ENCODE measurements at places on chromosomes 7 and 10.

GRCh38 chr10:63157845-63158624, 24.9 kb downstream of the NRBF2 start:
- peaks cover 5% of the 10 kb centered on the region for H3K4me1 ChIP-seq
- peaks cover 28% of the 10 kb centered on the region for H3K36me3 ChIP-seq
- H3K27me3 ChIP-seq, result no peaks in the 10 kb centered on the region
- H3K4me3 ChIP-seq, result no peak overlapping the region
- ATAC-seq, result peak; percentile 78
- no peak overlapping the region for H3K27ac ChIP-seq

GRCh38 chr10:133157662-133158436, 2.2 kb upstream of the KNDC1 start:
- peaks cover 3% of the 10 kb centered on the region for H3K27me3 ChIP-seq
- no peak overlapping the region for H3K4me3 ChIP-seq
- H3K36me3 ChIP-seq, result no peaks in the 10 kb centered on the region
- H3K27ac ChIP-seq, result no peak overlapping the region

DNA sequence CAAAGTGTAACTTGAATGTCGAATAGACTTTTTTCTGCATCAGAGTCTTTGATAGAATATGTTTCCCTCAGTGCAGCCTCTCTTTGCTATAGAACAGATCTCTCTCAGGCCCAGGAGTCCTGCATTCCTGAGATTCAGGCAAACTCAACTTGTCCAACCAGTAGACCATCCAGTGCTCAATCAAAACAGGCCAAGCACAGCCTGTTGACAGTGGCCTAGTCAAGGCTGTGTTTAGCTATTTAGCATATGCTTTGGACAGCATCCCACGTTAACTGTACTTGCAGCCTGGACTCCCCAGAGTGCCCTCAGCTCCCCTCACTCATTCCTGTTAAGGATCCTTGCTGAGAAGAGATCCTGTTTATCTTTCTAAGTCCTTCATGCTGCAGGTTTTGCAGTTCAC, 16.3 kb downstream of the OR6V1 start:
- ATAC-seq, result no peak
- H3K4me3 ChIP-seq, result no peak overlapping the region
- no peak overlapping the region for H3K27ac ChIP-seq
- no peaks in the 10 kb centered on the region for H3K36me3 ChIP-seq
- no peaks in the 10 kb centered on the region for H3K4me1 ChIP-seq
- H3K27me3 ChIP-seq, result peaks cover 15% of the 10 kb centered on the region

DNA sequence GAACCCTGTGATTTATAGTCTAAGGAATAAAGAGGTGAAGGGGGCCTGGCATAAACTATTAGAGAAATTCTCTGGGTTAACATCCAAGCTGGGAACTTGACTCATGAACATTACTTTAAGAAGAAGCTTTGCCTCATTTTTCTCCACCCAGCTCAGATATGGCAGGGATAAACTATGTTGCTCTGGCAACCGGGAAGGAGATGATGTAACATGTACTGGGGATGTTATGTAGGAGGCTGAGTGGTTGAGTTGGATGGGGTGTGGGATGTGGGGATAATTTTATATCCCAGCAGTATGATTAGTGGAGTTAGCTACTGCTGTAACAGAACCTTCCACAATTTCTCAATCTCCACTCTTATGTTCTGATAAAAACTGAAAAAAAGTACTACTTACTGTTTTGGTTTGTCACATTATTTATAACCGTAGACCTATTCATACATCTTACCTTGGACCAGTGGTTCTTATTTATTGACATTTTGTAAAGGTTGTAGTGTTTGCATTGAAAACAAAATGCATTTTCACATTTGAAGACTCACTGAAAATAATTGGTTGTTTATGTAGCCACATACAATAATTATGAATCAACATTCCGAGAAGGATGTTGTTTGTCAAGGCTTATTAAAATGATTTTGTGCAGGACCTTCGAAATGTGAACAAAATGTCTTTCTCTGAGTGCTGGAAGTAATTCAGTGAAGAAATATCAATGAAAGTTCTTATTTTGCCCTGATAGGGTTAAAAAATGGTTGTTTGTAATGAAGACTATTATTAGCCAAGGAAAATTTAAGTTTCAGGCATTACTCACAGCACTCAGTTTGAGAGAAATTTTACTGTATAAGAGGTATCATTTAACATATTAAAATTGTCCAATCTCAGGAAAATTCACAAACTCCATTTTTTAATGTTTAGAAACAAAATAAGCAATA, 1.3 kb downstream of the OR2F2 start:
- no peak overlapping the region for H3K27ac ChIP-seq
- no peaks in the 10 kb centered on the region for H3K36me3 ChIP-seq
- ATAC-seq, result no peak
- no peaks in the 10 kb centered on the region for H3K4me1 ChIP-seq
- no peak overlapping the region for H3K4me3 ChIP-seq
- peaks cover 5% of the 10 kb centered on the region for H3K27me3 ChIP-seq

DNA sequence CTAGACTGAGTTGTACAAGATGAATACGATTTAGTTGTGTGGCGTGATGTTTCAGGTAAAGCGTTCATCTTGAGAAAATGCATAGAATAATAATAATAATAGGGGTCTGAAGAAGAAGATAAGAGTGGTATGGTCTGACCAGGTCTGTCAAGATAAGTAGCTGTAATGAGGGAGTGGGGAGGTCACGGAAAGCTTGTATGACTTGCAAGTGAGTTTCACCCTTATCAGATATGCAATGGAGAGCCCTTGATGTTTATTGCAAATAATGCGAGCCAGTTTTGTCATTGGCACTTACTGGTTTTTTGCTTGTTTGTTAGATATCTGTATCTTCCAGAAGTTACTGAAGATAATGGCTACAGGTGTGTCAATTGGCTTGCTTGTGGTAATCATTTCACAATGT, 611.5 kb downstream of the CNTNAP2 start:
- H3K27ac ChIP-seq, result no peak overlapping the region
- no peaks in the 10 kb centered on the region for H3K27me3 ChIP-seq
- ATAC-seq, result no peak
- no peak overlapping the region for H3K4me3 ChIP-seq
- no peaks in the 10 kb centered on the region for H3K4me1 ChIP-seq

- H3K27me3 ChIP-seq, result no peaks in the 10 kb centered on the region
- no peak for ATAC-seq
- no peak overlapping the region for H3K4me3 ChIP-seq
- no peaks in the 10 kb centered on the region for H3K36me3 ChIP-seq
Observed at GRCh38 chr7:49644396-49645166, 128.9 kb upstream of the VWC2 start.

DNA sequence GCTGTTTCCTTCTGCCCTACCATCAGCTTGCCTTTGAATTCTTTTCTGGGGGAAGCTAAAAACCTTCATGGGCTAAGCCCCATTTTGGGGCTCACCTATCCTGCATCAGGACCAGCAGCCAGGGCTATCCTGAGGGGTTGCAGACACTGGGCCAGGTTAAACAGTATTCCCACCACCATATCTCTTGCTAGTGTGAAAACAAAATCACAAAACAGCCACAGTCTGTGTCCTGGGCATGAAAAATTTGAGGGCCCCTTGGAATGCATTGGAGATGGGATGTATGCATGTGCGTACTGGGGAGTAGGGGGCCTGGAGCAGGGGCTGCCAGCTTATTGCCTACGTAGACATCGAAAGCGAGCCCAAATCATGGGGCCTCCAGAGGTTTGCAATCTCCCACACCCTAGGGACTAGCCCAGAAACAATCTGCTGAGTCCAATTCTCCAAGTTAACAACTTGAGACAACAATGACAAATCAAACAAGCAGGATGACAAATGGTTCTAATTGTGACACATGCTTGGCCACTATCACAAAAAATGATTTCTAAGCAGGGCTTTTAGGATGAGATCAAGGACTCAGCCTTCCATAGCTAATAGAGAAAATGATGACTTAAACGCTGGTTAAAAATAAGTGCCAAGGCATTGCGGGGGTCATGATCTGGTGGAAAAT, 557.1 kb downstream of the KCNMA1 start:
- no peak overlapping the region for H3K4me3 ChIP-seq
- no peak overlapping the region for H3K27ac ChIP-seq
- H3K4me1 ChIP-seq, result no peaks in the 10 kb centered on the region
- H3K36me3 ChIP-seq, result no peaks in the 10 kb centered on the region

- H3K4me1 ChIP-seq, result peaks cover under 1% of the 10 kb centered on the region
- no peak for ATAC-seq
- H3K36me3 ChIP-seq, result no peaks in the 10 kb centered on the region
- H3K4me3 ChIP-seq, result no peak overlapping the region
- H3K27ac ChIP-seq, result no peak overlapping the region
- no peaks in the 10 kb centered on the region for H3K27me3 ChIP-seq
Observed at GRCh38 chr7:25255611-25256332, 27.5 kb upstream of the NPVF start.

DNA sequence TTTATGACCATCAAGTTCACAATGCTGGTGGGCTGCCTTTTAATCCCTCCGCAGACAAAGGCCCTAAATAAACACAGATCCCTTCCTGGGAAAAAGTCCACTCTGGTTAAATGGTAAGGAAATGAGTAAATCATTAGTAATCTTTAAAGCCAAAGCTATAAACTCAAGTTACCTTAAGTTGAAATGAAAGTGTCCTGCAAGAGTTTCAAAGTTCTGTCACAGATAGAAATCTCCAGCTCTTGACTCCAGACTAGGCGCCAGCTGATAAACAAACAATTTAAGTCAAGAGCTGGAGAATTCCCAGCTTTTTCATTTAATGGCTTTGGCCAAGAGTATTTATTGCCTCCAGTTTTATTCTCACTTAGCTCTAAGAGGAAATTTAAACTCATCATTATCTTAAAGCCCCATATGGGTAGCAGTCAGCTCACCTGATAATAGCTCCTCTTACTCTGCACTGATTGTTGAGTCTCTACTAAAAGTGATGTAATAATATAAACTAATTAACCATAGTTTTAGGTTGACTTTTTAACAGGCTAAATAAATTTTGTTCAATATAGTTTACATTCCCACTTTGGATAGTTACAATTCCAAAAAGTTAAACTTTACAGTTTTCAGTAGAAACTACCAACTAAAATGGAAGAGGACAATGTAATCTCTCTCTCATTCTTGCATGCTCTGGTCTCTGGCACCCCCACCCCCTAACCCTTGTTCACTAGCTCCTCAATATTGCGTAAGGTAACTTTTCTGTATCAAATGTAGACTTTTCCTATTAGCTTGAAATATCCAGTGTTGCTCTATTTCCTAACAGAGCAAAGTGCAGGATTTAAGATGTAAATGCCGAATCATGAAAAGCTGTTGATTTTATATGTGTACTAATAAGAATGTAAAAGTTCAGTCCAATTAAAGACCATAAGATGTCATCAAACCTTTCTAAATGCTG, 56.1 kb downstream of the HIBADH start:
- no peak overlapping the region for H3K4me3 ChIP-seq
- H3K36me3 ChIP-seq, result no peaks in the 10 kb centered on the region
- no peak overlapping the region for H3K27ac ChIP-seq
- H3K27me3 ChIP-seq, result no peaks in the 10 kb centered on the region
- ATAC-seq, result no peak

DNA sequence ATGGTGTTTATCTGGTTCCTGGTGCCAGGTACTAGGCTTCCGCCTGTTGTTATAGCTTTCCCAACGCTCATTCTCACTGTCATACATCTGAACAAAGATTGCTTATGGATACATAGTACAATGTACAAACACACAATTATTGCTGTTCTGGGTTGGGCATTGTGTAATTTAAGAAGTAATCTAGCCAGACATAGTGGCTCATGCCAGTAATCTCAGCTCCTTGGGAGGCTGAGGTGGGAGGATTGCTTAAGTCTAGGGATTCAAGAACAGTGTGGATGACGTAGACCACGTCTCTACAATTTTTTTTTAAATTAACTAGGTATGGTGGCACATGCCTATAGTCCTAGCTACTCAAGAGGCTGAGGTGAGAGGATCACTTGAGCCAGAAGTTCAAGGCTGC, 9.3 kb upstream of the CROT start:
- H3K27ac ChIP-seq, result no peak overlapping the region
- H3K4me3 ChIP-seq, result no peak overlapping the region
- no peak for ATAC-seq
- peaks cover 9% of the 10 kb centered on the region for H3K36me3 ChIP-seq

- no peak for ATAC-seq
- no peak overlapping the region for H3K27ac ChIP-seq
- no peaks in the 10 kb centered on the region for H3K36me3 ChIP-seq
- H3K27me3 ChIP-seq, result no peaks in the 10 kb centered on the region
Observed at GRCh38 chr10:112634096-112634830, 187.2 kb downstream of the VTI1A start.

- ATAC-seq, result no peak
- no peak overlapping the region for H3K4me3 ChIP-seq
- no peak overlapping the region for H3K27ac ChIP-seq
- H3K36me3 ChIP-seq, result no peaks in the 10 kb centered on the region
- H3K27me3 ChIP-seq, result peaks cover 8% of the 10 kb centered on the region
Observed at GRCh38 chr10:13678101-13678843, 91.5 kb downstream of the PRPF18 start.

DNA sequence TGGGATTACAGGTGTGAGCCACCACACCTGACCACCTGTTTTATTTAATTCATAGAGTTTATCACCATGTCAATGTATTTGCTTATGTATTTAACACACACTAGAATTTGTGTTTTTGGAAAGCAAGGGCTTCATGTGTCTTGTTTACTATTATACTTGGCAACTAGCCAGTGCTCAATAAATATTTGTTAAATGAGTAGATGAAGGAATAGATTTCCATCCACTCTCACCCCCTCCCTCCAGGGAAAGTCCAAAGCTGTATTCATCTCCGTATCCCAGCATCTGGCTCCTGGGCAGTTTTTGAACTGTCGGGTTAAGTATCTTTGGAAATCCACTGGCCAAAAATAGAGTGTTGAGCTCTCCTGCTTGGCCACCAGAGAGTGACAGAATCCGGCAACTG, 4.6 kb upstream of the RADIL start:
- H3K27ac ChIP-seq, result no peak overlapping the region
- no peaks in the 10 kb centered on the region for H3K4me1 ChIP-seq
- H3K36me3 ChIP-seq, result no peaks in the 10 kb centered on the region
- no peak for ATAC-seq
- H3K4me3 ChIP-seq, result no peak overlapping the region
- H3K27me3 ChIP-seq, result peaks cover 4% of the 10 kb centered on the region

DNA sequence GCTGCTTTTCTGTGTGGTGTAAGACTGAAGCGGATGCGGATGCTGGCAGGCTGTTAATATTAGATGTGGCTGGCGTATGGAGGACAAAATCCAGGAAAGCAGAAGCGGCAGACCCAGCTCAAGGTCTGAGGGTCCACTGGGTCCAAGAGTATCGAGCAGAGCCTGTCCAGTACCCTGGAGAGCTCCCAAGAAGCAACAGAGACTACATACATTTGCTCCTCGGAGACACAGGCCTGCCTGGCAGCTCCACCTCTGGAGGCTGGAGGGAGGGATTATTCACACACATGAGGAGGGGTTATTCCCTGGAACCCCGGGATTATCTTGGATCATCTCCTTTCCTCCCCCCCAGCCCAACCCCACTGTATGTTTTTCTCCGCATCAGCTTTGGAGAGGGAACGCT, 31.3 kb upstream of the LOXL4 start:
- H3K36me3 ChIP-seq, result no peaks in the 10 kb centered on the region
- H3K4me3 ChIP-seq, result no peak overlapping the region
- H3K4me1 ChIP-seq, result no peaks in the 10 kb centered on the region
- ATAC-seq, result no peak

- H3K36me3 ChIP-seq, result no peaks in the 10 kb centered on the region
- no peak overlapping the region for H3K27ac ChIP-seq
- no peak overlapping the region for H3K4me3 ChIP-seq
- no peaks in the 10 kb centered on the region for H3K27me3 ChIP-seq
Observed at GRCh38 chr7:4801839-4802231, 26.4 kb downstream of the AP5Z1 start.
